MG63 (cell line): ENCODE measurements at places on chromosomes 7 and 10. TPM values are rescaled to one million over a fixed set of nuclear protein-coding genes. Genes with fewer than 3 reads are reported as not detected.

GRCh38 chr10:124084708-124085107 is 8.7 kb downstream of the CHST15 start:
- DNase-seq = no peak

DNA sequence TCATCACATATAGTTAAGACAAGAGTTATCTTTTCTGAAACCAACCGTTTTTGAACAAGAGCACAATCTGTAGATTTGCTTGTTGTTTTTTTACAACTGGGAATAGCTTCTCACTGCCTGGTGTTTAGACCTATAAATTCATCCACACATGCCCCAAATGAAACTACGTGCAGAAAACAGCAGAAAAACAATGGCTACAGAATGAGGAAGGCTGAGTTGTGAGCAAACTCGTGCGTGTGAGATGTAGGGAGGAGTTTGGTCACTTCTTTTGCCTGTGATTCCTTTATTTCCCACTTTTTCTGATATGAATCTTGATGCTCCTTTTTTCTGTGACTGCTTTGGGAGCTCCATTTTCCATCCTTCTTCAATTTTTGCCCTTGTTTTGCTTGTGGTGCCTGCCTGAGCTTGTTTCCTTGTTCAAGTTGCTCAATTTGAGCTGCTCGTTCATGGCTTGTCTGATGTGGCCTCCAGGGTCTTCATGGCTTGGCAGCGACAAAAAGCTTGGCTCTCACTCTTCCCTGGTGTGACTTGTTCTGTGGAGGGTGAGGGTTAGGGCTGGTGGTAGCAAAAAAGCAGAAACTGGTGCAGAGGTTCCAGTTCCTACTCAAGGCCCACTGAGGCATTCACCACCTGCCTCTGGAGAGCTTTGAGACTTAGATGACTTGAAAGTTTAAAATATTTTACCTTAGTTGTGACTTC is 76.9 kb downstream of the ZNF365 start:
- DNase-seq = no peak

The CDNF gene
- total RNA-seq = 0.92 TPM in 1 of 2 replicates, not detected in the other

- DNase-seq = no peak
These were observed 35.6 kb downstream of the PITRM1 start for GRCh38 chr10:3136763-3137611.

- no peak for DNase-seq
These were observed 194.0 kb upstream of the PLPP4 start for GRCh38 chr10:120262857-120263547.

DNA sequence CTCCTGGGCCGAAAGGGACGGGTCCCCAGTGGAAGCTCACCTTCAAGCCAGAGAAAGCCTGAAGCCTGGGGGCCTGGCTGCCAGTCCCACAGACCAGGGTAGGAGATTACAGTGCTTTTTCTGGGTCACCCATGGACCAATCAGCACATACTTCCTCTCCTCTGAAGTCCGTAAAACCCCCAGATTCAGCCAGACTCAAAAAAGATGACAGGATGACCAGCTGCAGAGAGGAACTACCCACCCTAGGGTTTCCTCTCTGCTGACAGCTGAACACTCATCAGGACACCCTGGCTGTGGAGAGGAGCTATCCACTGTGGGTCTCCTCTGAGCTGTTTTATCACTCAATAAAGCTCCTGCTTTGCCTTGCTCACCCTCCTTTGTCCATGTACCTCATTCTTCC is 78.0 kb downstream of the SAMD9 start:
- no peak for DNase-seq

- no peak for DNase-seq
These were observed 16.3 kb upstream of the SAR1A start for GRCh38 chr10:70186571-70186970.

GRCh38 chr10:29345144-29345909 is 56.5 kb downstream of the LYZL1 start:
- no peak for DNase-seq

The NOLC1 gene
- total RNA-seq = 120 and 134 TPM in 2 replicates

DNA sequence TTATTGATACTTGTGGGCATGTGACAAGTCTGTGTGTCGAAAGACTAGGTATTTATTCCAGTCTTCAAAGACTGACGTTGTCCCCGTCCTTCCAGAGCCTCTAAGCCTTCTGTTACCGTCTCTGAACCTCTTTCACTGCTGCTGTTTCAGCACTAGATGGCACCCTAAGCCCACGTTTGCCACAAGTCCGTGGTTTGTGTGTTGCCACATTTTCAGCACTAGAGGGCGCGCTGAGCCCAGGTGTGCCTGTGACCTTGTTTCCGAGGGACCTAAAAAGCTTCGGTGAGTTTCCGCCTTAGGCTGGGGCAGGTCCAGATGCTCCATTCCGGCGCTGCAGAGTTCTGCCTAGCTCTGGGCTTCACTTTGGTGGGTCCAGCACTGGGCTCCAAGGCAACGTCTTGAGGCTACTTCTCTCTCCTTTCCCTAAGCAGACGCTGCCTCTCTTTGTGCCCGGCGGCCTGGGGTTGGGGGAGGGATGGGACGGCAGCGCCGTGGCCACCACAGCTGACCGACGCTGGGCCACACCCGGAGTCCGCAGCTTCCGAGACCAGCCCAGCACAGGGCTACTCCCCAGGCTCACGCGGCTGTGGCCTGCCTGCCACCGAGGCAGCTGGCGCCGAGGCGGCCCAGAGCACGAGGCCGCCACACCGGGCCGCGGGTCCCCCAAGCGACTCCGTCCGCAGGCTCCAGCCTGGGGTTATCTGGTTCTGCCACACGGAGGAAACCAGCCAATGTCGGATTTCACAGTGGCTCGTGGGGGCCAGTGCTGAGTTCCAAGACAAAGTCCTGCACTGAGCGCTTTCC is 520.2 kb downstream of the REEP3 start:
- DNase-seq = peak; percentile 34

DNA sequence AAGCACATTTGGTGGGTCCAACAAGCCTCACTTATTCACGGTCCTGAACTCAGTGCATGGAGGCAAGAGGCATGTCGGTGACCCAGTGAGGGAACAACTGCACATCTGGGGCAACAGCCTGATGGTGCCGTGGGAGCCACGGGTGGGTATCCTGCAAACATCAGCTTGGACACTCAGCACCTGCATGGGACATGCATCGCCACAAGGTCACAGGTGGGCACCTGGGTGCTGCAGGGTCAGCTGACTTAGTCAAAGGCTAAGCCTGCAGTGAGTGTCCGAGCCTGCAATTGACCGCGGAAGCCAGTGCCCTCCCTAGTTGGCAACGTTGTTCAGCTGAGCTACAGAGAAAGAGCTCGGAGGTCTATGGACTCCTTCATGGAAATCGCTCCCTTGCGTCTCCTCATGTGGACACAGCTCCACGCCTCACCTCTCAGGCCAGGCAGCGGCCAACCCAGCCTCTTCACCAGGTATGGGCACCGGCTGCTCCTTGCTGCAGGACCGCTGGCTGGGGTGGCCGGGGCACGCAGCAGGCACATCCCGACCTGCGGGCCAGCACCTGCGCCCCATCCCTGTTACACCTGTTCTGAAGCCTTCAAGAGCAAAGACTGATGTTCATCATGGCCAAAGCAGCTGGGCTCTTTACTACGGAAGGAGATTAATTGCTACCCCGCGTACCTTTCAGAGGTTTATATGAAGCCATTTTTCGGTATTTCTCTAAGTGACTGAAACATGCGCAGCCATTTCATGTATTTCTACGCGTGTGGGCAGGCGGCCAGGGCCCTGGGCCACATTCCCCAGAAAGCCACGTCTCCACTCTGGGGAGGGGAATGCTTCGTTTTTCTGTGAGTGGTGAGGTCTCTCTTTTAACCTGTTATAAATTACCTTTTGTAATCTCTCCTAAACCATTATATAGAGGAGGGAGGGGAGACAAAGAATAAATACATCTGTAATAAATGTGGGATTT is 380.7 kb downstream of the DNAJB6 start:
- DNase-seq = no peak

GRCh38 chr10:79137300-79137756 is 68.6 kb downstream of the ZMIZ1 start:
- DNase-seq = no peak

GRCh38 chr7:159033956-159034355 is 110.7 kb downstream of the VIPR2 start:
- DNase-seq = no peak

DNA sequence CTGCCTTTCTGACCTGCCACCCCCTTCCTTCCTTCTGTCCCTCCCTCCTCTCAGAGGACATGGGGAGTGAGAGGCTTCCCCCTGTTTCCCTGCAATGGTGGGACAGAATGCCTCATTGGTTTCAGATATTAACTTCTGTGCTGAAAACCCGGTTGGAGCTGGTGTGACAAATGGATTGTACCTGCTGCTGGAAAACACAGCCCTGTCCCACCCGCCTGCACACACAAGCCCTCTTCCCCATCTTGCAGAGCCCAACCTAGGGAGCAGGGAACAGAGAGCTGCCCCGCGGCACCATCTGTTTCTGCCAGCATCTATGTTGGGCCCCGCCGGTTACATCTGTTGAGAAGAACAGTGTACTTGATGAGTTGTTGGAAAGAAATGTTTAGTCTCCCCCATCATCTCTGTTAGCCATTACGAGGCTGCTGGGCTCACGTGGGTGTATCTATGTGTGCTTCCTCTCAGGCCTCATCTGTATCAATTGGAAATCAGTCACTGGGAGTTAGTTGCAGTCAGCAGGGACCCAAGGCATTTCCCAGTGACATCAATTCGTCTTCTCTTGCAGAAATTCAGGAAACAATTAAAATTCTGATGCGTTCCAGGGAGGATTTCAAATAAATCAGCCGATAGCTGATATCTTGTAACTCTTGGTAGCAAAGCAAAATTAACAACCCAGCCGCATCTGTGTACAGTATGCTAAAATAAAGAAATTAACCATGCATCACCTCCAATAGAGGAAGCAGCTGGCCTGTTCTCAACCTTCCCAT is 725.6 kb upstream of the GALNT17 start:
- DNase-seq = no peak

DNA sequence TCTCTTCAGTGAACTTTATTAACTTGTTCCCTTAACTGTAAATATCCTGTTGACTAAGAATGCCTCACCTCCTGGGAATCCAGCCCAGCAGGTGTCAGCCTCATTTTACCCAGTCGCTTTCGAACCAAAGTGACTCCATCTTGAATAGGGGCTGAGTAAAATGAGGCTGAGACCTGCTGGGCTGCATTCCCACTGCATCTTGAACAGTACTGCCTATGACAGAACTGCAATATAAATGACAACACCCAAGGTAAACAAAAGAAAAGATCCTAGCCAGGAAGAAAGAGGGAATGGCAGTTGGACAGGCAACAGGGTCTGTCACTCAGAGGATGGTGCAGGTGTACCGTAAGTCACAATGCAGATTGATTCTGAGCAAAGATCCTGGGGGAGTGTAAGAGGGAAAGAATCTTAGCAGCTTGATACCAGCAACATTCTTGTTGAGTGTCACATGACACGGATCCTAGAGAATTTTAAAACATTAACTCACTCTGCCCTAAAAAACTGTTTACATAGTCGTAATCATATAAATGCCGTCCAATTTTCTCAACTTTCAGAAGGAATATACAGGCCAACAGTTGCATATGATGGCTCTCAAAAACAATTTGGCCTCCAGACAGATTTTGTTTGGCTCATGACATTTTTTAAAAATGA is 4.4 kb upstream of the FAM107B start:
- peak; percentile 43 for DNase-seq

DNA sequence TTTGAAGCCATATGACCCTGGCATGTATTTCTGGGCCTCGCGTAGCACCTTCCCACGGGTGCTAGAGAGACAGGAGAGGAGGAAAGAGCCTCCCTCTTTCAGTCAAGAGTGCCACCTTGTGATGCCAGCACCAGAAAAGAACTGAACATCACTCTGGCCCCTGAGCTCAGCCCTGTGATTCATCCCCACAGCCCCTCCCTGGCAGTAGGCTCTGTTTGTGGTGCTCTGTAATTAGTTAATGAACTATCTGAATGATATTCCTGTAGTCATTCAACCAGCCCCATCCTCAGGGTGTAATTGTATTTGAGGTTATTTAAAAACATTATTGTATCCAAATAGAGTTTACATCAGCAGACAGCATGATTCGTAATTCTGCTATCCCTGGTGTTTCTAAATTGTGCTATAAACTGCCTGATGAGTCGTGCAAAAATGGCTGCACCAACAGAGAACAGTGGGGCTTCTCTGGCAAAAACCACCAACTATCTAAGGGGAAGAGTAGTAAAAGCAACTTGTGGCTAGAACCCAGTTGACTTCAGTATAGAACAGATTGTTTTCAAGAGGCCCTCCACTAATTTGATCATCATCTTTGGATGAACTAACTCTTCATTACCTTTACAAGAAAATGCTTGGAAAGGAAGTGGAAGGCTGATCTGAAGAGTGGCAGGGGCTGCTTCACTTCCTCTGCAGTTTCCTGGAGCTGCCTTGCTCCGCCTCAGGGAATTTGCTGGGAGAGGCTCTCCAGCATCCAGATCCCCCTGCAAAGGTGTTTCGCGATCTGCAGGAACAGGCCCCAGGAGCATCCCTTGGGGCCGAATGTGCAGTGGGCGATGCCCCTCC is 23.7 kb upstream of the TIAL1 start:
- DNase-seq = peak; percentile 36

DNA sequence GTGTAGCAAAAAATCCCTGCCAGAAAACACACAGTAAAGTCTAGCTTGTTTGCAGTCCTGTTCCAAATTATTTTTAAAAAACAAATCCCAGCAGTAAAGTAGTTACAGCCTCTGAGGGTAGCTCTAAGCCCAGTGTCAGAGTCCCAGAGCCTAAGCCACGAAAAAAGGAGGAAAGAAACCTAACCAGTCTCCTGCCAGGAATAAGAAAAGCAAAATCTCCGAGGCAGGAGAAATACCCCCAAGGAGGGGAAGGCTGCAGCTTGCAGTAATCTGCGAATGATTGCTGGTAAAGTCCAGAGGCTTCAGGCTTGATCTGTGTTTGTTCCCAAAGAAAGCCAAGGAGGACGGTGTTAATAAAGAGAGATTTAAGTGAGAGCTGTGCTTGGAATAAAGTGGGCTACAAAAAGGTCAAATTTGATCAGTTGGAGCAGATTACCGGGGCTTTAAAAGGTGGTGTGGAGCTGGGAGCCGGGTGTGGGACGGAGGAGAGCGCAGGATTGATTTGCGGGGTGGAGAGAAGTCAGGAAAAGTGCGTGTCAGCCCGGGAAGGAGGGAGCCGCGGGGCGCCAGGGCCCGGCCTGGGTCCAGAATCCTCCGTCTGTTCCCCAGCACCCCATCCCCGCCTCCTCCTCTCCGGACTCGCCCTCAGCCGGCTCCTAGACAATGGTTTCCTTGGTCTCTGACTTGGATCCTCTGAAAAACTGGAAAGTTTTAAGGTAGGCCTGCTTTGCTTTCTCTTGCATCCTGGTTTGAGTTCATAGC is 219.4 kb upstream of the CELF2 start:
- no peak for DNase-seq

The WASHC2A gene
- 21.2 and 22.9 TPM in 2 replicates for total RNA-seq

DNA sequence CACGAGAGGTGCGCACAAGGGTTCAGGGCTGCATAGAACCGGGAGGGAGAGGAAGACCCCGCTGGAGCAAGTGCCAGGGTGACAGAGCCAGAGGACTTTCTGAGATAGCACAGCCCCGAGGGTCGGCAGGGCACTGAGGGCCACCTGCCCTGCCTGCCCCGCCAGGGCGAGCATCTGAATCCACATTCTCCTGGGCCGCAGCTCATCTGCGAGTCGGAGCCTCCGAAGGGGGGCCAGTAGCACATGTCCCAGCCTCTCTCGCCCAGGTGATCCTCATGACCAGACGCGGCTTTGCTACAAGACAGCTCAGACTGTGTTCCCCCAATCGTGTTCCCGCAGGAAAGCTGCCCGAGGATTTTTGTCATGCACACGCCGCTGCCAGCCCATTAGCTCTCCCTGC is 71.2 kb downstream of the ADARB2 start:
- DNase-seq = no peak
